ENCODE measurements at places on chromosomes 6 and 20.

DNA sequence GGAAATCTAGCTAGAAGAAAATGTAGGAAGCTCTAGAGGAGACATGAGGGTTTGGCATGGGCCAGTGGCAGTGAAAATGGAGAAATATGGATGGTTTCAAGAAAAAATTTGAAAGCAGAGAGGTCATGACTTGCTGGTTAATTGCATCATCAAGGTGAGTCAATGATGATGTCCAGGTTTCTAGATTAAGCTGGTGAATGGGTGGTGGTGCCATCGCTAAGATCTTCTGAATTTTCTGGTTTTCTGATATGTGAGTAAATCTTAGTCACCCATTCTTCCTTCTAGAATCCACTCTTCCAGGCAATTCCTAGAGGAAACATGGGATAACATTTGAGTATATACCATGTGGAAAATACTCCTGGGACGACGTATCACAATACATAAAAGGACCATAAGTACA is 25.0 kb downstream of the SH3BGRL2 start:
- no peak for DNase-seq

DNA sequence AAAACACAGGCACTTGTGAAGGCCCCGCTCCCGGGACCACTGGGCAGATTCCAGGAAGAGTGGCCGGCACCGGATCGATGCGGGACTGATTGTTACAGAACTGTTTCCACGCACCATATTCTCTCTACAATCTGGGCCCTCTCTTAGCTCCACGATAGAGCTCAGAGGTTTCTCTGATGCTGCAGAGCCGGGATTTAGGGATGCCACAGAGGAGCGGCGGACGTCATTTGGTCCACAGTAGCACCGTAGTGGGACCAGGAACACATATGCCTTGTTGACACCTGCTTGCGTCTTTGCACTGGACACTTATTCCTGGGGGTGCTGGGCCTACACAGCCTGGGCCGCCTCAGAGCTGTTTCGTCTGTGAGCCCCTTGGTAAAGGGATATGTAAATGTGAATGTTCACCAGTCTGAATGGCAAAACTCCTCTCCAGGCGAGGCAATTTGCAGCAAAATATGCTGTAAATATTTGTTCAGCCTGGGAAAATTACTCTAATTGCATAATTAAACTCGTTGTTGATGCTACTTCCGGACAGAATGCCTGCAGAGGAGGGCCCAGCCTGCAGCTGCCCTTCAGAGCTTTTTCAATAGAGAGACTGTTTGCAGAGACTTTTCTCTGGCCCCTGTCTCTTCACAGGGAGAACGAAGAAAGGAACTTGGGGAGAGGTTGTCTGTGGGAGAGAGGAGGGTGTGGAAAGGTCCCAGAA is 9.4 kb downstream of the PCK1 start:
- DNase-seq: no peak

GRCh38 chr6:90387383-90387775 is 90.7 kb upstream of the BACH2 start:
- peak; percentile 47 for DNase-seq

DNA sequence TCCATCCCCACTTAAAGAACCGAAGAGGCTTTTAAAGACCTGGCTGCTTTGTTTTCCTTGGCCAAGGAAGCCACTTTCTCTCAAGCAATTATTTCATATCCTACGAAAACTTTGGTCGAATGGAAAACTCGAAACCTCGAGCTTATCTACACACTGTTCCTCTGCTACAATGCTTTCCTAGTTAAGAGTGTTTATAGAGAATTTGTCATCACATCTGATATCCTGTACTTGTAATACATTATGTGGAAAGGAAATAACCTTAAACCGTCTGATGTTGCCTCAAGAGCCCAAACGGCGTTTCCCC is 28.1 kb downstream of the TFAP2B start:
- no peak for DNase-seq

DNA sequence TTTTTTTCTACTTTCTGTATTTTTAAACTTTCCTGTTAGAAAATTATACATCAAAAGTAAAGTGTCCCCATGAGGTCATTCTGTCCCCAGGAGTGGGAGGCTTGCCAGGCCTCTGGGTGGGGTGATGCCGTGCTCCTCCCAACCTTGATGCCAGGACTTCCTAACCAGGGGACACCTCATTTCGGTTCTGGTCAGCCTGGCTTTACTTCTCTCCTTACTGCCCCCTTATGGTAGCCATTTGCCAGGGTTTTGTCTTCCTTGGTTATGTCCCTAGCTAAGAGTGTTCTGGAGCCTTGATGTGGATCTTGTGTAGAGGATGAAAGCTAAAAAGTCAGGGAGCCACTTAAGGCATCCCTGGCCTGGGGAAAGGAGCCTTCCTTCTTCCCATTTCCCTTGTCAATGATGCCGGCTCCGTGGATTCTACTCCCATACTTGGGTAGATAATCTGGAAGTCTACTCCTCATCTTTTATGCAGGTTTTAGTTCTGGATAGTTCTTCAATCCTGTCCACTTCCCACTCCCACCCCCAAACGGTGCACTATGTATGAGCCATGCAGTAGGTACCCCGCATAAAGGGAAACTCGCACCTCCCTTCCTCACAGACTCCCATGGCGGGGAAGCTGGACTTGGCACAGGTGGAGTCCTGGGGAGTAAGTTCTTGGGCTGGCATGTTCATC is 164.1 kb upstream of the SALL4 start:
- peak; percentile 45 for DNase-seq

- DNase-seq: no peak
These were observed 4.7 kb downstream of the MMP9 start for GRCh38 chr20:46013322-46013828.

DNA sequence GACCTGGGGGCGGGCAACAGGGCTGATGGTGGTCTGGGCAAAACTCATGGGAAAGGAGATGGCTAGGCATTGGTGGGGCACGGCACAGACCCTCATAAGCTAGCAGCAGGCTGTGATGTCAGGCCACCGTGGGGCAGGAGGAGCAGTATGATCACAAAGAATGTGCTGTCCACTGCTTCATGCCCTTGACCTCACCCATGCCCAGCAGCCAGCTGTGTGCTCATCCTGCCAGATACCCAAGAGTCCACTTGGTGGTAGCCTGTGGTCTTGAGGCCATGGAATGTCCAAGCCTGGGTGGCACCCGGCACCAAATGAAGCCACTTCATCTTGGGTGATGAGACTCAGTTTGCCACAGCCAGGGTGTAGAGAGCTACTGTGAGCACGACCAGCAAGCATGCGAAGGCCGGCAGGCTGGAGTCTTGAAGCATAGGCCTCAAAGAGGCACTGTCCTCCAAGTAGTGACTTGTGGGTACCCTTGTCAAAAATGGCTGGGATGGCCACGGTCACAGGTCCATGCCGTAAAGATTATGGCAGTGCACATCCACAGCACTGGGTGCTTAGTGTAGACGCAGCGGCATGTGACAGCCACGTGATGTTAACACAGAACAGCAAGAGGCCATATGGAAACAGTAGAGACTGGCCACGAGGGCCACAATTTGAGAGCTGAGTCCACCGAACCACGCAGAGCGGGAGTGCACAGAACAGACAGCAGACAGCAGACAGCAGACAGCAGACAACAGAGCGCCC is 19.0 kb downstream of the PLAGL2 start:
- no peak for DNase-seq

GRCh38 chr6:146914489-146915483 is 289.4 kb upstream of the STXBP5 start:
- peak; percentile 88 for DNase-seq

DNA sequence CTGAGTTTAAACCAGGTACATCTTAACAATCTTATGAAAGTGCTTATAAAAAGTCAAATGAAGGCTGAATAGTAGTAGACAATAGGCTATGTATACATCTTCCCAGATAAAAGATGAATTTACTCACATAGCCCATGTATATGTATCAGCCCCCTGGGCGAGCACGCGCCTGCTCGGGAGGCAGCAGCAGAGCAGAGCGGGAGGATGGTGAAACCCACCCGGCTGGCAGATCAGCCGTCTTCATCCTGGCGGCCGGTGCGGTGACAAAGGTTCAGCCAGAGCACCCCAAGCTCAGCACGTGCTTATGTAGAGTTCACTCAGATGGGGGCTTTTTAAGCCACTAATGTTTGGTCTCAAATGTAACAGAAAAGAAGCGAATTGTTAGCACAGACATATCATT is 184.8 kb downstream of the KIF6 start:
- DNase-seq: no peak

GRCh38 chr20:17651760-17652388 is 30.2 kb downstream of the RRBP1 start:
- DNase-seq: no peak

- DNase-seq: no peak
These were observed 28.1 kb upstream of the PNPLA1 start for GRCh38 chr6:36241728-36242127.

- DNase-seq: no peak
These were observed 11.9 kb upstream of the TNFRSF21 start for GRCh38 chr6:47321577-47321976.

DNA sequence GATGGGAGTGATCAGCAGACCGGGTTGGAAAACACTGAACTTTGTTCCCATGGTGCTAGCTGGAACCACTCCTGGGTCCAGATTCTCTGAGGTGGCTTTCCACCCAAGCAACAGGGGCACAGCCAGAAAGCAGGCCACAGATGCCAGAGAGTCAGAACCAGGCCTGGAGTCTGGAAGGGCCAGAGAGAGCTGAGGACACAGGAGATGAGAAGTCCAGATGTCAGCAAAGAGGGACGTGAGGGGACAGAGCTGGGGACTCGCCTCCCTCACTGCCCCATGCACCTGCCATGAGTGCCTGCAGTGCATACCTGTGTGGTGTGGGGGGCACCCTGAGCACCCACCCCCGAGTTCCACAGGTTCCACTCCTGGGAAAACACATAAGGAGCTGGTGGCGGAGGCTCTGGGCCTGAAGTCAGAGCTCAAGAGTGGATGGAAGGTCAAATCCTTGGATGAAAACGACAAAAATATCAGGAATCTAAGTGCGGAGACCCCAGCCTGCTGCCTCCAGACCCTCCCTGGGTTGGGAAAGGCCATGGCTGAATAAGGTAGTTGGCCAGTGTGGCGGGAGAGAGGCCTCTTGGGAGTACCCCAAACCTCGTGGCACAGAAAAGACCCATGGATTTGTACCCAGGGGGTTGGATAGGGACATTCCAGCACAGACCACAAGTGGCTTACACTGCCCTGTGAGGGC is 224.2 kb downstream of the SYNDIG1 start:
- DNase-seq: no peak

DNA sequence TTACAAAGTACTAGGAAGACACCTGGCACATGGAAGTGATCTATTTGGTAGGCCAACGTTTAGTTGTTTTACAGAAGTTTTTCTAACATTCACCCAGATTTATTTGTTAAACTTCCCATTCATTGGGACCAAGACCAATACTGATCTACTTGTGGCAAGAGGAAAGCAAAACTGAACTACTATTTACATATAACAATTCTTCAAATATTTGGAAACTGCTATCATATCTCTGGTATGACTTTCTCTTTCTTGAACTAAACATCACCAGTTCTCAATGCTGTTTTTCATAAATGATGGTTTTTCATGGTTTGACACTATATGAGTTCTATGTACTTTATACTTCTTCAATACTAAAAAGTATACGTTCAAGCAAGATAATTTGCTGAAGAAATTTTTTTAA is 189.2 kb downstream of the ASCC3 start:
- DNase-seq: no peak

DNA sequence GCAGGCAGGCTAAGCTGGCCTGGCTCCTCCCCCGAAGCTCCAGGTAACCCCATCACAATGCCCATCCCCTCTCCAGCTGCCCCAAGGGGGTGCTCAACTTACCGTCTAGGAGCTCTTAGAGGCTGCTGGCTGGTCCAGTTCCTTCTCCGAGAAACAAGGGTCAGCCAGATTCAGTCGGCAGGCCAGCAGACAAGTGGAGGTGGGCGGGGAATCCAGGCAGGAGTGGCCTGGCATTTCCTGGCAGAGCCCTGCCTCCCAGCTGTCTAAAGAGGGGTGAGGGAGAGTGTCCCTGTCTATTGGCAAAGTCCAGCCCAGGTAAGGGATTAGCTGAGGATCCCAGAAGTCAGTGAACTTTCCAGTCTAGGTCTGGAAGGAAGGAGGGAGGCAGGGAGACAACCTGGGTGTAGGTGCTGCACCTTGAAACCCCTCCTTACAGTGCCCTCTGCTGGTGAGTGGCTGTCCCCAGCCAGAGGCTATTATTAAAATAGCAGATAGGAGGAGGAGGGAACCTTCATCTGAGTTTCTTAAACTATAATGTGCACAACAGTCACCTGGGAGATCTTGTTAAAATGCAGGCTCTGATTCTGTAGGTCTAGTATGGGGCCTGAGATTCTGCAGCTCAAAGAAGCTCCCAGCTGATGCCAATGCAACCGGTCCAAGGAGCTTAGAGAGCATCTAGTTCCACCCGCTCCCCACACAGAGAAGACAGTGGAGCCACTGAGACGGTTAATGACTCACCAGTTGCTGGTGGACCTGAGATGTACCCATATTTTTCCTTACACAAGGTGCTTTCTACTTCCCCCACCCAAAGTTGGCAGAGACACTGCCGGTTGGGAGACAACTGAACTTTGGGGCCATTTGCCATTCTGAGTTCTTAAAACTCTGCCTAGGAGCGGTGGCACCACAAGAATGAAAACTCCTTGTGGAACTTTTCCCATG is at the start of gene UNC5CL:
Gene UNC5CL, minus strand, starts transcription at position 162 of the 939 bp plus-strand sequence. CDS start 4,147 bp downstream, outside the sequence.
- peak; percentile 39 for DNase-seq

- DNase-seq: peak; percentile 42
These were observed 42.3 kb downstream of the NINL start for GRCh38 chr20:25543068-25543467.

DNA sequence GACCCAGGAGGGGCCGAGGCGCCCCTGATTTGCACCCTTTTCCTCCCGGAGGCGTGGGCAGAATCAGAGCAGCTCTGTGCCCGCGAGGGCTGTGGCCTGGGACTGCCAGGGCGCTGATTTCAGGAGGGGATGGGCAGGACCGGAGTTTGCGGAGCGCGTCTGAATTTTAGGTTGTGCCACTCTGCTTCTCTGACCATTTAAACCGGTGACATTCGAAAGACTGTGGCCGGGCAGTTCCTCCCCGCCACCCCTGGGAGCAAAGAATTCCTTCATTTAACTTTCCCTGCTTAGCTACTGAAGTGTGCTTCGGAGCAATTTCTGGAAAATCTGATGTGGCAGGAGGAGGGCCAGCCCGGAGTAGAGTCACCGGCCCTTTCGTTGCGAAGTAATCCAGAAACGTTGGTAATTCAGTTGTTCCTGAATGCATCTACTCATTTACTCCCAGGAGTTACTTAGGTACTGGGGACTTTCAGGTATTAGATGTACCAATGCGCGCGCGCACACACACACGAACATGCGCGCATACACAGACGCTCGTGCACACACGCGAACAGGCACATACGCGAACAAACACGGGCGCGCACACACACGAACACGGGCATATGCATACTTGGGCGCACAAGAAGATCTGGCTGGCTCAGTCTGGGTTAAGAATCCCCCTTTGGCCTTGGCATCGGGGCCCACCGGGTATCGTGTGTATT is 568 bp downstream of the CCDC170 start:
- DNase-seq: peak; percentile 20

- no peak for DNase-seq
These were observed 121.7 kb downstream of the SMOC2 start for GRCh38 chr6:168562576-168563151.

DNA sequence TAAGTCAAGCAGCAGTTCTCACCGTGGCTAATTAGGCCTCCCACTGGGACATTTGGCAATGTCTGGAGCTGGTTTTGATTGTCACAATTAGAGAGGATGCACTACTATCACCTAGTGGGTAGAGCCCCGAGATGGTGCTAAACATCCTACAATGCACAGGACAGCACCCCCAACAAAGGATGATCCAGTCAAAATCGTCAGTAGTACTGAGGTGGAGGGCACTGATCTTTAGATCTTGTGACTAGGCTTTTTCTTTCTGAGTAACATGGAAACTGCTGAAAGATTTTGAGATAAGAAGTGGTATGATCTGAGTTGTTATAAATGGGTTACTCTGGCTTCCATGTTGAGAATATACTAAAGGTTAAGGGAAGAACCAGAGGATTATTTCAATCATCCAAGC is 12.0 kb downstream of the UBD start:
- DNase-seq: no peak

- DNase-seq: no peak
These were observed 61.7 kb downstream of the ESF1 start for GRCh38 chr20:13723011-13723410.

All from HT1080 (cell line).